Activated CD4-positive, alpha-beta T cell treated with anti-CD3 and anti-CD28 coated beads, Interleukin-2, amount 10 ng/mL, durations not matched to agents 24 days and 14 days (primary cell): ENCODE measurements at places on chromosomes 1 and 21.

GRCh38 chr1:77706321-77706720, 23.9 kb upstream of the ZZZ3 start:
- DNase-seq, result no peak

DNA sequence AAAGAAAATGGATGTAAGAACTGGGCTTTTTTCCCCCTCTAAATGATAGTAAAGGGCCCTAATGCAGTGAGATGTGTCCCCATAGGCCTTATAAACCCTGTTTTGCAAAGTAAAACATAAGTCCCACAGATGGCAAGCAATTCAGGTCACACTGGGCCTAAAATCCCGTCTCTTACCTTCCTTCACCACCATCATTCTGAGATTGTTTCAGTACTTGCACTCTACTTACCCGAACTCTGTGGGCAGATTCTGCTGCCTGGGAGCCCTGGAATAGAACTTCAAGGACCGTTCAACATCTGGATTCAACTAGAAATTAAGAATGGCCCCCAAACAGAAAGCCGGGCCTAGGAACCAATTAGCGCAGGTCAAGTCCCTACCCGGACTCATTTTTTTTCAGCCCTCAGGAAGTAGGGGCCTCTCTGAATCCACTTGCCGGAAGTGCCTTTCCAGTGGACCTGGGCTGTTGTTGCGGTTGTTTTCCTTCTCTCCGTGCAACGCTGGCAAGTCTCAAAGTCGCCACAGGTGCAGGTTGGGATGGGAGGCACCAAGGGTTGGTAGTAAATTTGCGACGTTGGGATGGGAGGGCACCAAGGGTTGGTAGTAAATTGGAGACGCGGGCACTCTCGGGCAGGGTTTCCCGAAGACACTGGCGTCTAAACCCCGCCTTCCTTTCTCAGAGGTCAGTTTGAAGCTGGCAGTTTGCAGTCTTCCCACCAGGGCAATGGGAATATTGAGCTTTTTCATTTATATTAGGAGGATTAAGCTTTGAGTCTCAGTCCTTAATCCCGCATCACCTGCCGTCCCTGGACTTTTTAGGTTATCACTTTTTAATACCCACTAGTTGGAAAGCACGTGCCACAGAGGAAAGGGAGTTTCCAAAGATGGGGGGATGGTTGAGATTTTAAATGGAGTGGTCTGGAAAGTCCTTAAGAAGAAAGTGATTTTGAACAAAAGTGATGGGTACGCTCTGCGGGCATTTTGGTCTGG, at the start of gene TMEM69:
TMEM69 (plus strand) TSS at position 428 of the 987 bp plus-strand sequence. CDS start 2,888 bp downstream, outside the sequence.
- DNase-seq, result peak; percentile 94

DNA sequence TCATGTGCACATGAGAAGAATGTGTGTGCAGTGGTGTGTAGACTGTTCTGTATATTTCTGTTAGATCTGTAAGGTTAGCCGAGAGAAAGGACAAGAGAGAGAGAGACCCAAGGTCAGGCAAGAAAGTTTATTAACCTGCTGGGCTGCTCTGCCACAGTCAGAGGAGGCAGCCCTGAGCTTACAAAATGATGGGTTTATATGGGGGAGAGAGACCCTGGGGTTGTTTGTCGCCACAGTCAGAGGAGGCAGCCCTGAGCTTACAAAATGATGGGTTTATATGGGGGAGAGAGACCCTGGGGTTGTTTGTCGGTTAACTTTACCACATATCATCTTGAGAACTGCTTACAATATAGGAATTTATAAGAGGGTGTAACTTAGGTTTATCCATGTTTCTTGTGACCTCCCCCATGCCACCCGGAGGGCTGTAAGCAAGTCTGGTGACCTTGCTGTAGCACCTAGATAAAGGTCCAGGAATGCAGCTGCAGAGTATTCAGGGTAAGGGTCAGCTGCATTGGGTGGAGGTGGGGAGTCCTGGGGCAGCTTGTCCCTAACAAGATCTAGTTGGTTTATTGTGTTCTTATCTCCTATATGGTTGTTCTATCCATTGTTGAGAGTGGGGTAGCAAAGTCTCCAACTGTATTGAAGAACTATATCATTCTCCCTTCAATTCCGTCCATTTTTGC, 9.3 kb upstream of the ZBTB40 start:
- no peak for DNase-seq

GRCh38 chr1:28309702-28310101, 19.1 kb upstream of the MED18 start:
- DNase-seq, result no peak

- DNase-seq, result no peak
Measured at GRCh38 chr1:59880735-59881134, 45.8 kb downstream of the CYP2J2 start.

GRCh38 chr21:34830386-34831170, 161.8 kb downstream of the CLIC6 start:
- no peak for DNase-seq

DNA sequence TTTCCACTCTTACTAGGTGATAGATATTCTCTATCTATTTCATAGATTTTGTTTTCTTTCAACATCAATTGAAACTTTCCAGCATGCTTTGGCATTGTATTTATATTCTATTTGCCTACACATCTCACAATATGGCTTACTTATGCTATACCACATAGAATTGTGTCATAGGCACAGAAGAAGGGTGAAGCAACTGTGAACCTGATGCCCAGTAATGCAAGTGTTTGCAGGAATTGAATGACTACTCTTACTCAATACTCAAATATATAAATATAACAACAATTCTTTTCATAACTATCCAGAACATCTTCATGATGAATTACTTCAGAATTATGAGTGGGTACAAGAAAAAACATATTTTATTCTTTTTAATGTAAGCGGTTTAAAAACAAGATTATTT, 165.9 kb downstream of the PTBP2 start:
- DNase-seq, result no peak
